Suppressor macrophage (primary cell): ENCODE measurements at places on chromosomes 7 and 10.
A peak's percentile ranks its signal among the peaks of the same experiment; 100 is the strongest.

- no peak for DNase-seq
These were observed 223.4 kb downstream of the DOCK4 start for GRCh38 chr7:111982804-111983203.

DNA sequence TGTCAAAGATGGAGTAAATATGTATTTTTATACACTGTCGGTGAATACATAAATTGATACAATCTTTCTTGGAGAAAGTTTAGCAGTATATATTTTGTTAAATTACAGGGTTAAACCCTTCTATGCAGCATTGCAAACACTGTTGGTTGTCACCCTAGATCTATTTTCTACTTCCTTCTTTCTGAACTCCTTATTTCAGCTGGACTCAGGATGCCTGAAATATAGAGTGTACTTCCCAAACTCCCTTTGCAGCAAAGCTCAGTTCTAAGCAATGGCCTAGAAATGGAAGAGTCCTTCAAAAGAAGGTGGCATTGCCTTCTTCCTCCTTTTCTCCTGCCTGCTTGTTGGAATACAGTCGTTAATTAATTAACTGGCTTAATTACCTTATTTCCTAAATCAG lies 20.6 kb downstream of the CUBN start:
- DNase-seq, result peak; percentile 25

DNA sequence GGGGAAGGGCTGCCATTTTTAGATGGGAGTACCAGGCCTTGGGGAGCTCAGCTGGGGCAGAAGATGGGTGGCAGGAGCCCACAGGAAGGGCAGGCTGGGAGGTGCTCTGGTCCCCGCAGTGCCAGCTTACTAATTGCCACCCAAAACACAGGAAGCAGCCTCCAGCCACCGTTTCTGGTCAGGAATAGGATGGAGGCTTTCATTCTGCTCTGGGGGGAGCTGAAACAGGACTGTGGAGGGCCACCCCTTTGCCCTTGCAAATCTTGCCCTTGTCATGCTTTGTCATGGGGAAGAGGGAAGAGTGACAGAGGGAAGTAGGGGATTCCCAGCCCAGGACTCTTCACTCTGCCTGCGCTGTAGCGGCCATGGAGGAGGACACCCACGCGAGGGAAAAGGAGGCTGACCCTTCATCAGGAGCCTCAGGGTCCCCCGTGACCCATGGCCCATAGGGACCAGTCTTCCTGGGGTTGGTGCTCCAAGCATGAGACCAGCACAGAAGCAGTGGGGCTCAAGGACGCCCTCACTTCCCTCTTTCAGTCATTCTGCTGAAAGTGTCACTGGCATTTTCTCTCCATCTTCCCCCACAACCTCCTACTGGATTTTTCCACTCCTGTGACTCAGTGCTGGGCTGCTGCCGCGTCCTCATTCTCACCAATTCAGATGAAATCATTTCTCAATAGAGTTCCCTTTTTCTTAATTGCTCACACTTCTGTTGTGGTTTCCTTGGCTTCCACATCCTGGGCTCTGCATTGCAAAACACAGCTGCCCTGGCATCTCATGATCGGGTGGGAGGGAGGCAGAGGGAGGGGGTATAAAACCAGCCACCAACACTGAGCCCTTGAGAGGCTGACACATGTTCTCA lies 61.9 kb downstream of the MKI67 start:
- DNase-seq, result peak; percentile 95

DNA sequence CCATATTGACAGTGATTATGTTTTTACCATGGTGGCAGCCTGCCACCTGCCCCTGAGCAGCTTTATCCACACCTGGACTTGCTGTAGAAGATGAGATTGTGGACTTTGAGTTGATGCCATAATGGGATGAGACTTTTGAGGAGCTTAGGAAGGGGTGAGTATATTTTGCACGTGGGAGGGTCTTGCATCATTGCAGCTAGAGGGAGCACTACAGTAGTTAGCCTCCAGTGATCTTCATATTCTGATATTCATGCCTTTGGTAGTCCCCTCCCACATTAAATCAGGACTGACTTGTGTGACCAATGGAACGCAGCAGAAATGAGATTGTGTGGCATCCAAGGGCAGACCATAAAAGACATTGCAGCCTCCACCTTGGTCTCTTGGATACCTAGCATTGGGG lies 18.2 kb upstream of the COL13A1 start:
- DNase-seq, result no peak

DNA sequence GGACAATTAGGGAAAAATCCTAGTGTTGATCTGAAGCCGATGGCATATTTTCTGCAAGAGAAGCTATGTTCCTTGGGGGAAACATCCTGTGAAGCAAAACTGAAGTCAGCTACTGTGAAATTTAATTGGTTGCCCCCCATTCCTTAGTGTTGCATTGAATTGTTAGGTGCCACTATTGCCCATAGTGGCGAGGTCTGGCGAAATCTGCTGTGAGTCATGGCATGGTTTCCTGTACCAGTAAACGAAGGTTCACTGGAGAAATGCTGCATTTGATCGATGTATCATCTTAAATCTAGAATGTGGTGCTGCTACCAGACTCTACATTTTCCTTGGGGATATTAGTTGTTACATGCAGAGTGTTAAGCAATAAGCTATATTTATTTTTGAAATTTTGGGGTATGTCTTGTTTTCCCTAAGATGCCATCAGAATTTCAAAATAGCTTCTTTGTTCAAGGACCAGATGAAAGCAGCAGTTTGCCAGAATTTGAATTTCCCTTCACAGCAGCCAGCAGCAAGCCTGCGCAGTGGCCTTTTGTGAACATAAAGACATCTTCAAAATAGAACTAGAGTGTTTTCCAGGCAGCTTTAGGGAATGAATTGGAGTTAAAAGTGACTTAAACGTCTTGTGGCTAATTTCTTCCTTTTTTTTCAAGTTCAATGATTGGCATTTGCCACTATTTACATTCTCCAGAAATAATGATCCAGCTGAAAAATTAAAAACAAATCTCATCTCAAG lies 348.6 kb upstream of the COBL start:
- no peak for DNase-seq

DNA sequence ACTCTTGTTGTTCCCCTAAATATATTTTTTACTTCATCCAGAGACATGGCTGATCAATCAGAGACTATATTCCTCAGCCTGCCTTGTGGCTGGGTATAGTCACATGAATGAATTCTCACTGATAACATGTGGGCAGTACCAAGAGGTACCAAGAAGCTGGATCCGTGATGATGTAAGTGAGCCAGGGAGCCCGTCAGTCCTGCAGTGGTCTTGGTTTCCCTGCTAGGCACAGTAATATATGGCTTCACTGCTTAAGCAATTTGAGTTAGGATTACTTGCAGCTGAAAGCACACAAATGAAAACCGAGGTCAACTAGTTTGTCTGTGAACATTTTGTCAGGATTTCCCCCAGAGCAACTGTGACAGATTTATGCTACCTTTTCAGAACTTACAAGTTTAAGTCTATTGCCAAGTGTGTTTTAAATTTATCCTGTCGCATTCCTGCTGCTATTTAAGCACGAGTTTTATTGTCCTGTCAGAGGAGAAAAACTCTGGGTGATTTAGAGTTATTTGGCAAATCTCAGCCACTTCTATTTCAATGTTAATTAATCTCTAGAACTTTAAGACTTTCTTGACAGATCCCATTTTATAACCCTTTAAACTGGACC lies 381.8 kb downstream of the PHF14 start:
- DNase-seq, result no peak

- DNase-seq, result no peak
These were observed 418.7 kb downstream of the GATA3 start for GRCh38 chr10:8473205-8473604.

DNA sequence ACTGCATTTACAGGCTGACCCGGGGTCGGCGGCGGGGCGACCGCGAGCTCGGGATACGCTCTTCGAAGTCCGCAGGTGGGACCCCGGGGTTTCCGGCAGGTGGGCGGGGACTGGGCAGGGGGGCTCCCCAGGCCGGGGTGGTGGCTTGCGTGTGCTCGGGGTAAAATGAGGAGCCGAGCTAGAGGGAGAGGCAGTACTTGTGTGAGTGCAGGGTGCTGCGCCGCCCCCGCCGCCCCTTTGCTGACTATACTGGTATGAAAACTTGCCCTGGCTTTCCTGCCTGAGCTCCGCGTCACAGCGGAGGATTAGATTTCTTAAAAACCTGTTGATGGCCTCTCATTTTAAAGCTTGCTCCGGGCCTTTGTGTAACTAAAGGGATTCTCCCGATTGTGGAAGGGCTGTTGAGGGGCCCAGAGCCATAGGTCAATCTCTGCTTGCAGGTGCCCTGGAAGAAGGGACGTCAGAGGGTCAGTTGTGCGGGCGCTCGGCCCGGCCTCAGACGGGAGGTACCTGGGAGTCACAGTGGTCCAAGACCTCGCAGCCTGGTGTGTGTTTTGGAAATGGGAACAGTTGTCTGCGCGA lies 488 bp downstream of the ARMC10 start:
- peak; percentile 69 for DNase-seq

DNA sequence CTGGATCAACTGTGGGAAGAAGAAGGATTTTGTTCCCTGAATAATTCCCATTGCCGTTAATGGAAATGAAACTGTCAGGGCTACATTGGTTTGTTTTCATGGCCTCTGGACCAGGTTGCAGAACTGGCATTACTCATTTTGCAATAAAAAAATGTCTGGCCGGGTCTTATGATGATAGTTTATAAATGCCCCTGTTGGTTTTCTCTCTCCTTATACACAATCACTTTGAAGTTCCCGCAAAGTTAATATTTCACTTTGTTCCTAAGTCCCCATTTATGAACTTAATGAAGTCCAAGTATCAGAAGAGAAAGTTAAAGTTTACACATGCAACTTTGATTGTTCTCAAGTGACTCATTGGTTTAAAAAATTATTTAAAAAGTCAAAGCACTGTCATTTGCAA lies 150.7 kb upstream of the PRR15 start:
- DNase-seq, result no peak

GRCh38 chr7:38630720-38631673 lies at the start of gene AMPH:
AMPH (minus strand) TSS chr7:38631373; CDS start chr7:38631351, 22 bp downstream.
- peak; percentile 15 for DNase-seq

DNA sequence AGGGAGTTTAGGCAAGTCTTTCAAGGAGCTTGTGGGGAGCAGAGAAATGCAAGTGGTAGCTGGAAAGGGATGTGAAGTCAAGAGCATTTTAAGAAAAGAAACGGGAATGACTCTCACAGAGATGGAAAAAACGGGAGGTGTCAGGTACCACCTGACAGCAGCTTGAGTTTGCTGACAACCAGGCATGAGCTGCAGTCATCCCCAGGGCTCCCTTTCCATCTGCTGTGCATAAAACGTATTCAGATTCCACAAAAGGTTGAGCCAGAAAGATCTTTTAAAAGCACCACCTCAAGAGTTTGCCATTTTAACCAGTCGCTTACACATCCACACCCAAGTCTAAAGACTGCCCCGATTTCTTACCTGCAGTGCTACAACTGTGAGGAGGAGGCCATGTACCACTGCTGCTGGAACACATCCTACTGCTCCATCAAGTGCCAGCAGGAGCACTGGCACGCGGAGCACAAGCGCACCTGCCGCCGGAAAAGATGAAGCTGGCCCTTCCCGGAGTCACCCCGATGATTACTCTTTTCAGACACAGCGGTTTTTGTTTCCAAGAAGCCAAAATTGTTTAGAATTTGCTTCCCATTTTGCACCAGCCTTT lies 116.8 kb downstream of the ZMYND11 start:
- no peak for DNase-seq

GRCh38 chr7:49766966-49767365 lies 6.5 kb upstream of the VWC2 start:
- DNase-seq, result no peak

DNA sequence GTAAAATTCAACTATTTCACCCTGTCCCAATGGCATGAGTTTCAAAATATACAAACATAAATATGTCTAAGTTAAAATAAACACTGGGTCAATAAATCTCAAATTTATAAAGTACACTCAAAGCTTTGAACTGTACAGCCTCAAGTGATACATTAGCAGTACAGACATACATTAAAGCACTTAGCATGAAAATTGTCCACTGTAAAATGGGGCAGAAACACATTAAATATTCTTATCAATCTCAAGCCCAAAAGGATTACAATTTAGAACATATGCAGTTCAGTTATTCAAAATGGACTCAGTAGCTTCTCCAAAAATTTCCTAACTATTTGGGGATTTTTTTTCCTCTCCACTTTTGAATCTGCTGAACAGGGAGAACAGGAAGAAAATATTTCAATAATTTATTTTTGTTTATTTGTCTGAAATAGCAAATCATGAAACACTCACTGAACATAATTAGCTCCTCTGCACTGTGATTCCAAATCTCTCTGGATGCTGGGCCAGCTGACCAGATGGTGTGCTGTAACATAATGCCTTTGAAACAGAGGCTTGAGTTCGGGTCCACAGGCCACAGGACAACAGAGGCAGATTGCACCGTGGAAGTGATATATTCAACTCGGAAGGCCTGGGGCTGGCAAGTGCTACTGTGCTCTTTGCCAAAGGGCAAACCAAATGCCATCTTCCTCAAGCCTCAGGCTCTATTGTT lies 248.9 kb upstream of the LRRN3 start:
- DNase-seq, result no peak

DNA sequence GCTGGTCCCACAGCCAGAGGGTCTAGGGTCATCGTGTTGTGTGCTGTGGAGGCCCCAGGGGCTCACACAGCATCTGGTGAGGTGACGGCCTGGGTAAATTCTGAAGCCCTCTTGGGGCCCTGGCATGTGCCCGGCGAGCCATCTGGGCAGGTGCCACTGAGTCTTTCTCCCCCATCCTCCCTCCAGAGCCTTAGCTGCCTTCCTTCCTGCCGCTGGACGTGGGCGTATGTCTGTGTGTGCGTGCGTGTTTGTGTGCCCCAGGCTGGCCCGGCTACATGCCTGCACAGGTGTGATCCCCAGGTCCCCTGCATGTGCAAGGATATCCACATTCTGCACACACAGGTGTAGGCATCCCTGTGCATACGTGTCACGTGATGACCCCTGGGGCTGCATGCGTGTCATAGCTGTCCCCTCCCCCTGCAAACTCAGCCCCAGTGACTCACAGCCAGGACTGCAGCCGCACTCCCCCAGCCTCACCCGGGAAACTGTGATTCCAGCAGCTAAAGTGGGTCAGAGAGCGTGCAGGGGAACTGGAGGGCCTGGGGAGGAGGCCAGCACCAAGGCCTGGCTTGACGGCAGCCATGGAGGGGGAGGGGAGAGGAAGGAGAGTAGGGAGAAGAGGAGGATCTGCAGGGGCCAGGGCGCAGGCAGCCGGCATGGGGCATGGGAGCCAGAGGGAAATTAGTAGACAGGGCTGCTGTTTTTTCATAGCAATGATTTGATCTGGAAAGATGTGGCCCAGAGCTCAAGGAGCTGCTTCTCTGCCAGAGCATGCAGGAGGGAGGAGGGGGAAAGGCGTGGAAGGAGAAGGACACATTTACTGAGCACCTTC lies 46.4 kb downstream of the ELFN1 start:
- no peak for DNase-seq
